ENCODE measurements at places on chromosomes 12 and 14.

- DNase-seq = no peak
Observed at GRCh38 chr12:119020406-119021360, 39.3 kb downstream of the SRRM4 start.

GRCh38 chr14:33210311-33210710 is 271.6 kb downstream of the NPAS3 start:
- peak; percentile 46 for DNase-seq

GRCh38 chr12:18990856-18991255 is 138.7 kb upstream of the PLEKHA5 start:
- no peak for DNase-seq

DNA sequence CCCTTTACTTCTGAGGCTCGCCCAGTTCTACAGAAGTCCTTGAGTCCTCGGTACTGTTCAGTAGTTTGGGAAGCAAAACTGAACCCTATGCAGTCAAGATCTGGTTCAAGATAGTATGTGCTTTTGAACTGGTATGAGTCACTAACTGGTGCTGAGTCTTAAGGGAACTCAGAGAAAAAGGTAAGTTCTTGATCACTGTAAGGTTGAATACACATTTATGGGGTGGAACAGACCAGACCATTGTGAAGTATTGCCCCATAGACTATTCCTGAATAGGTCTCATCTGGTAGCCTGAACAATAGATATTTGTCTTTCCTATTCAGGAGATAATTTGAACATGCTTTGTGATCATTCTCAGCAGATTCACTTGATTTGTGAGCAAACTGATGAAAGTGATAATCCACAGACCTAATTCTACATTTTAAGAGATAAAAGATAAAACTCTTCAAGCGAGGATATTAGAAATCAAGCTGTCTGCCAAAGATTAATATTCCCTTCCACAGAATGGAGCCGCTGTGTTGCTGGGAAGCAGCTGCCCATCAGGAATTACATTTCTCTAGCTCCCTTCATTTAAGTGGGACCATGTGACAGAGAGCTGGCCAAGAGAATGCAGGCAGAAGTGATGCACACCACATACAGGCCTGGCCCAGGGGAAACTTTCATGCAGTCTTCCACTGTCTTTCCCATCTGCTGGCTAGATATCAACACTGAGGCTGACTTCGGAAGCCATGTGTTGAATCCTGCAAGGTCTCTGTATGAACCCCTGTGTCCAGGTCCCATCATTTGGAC is 369.8 kb upstream of the GARIN6 start:
- DNase-seq = no peak

GRCh38 chr14:104725772-104726548 is 1.9 kb downstream of the ADSS1 start:
- no peak for DNase-seq

- no peak for DNase-seq
Observed at GRCh38 chr14:53126731-53127130, 26.4 kb downstream of the DDHD1 start.

DNA sequence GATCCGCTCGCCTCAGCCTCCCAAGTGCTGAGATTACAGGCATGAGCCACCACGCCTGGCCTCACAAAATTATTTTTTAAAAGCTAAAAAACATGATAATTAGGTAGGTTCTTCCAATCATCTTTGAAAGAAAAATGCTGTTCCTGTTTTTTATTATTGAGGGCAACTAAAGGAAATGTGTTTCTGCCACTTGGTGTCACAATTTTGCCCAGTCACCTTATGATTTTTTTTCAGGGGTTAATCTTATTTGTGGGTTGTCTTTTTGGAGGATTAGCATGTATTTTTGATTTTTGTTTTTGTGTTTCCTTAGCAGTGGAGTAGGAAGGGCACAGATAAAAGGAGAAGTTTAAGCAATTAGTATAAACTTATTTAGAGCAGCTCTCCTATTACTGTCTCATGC is 79.8 kb downstream of the PRORP start:
- DNase-seq = no peak

- DNase-seq = no peak
Observed at GRCh38 chr12:105993766-105994555, 144.8 kb downstream of the NUAK1 start.

GRCh38 chr12:3003357-3003992 is 44.3 kb downstream of the TEAD4 start:
- DNase-seq = peak; percentile 72

GRCh38 chr12:49750027-49750995 is 9.0 kb downstream of the TMBIM6 start:
- no peak for DNase-seq

- DNase-seq = no peak
Observed at GRCh38 chr14:77273796-77274195, 2.8 kb upstream of the NGB start.

GRCh38 chr12:57535764-57536596 is 11.0 kb downstream of the DCTN2 start:
- no peak for DNase-seq

GRCh38 chr14:22422238-22422637 is 166.8 kb downstream of the DAD1 start:
- no peak for DNase-seq

All from left hindlimb (tissue), 1 donor.